NCI-H226 (cell line): ENCODE measurements at places on chromosomes 6 and 20.
A peak's percentile ranks its signal among the peaks of the same experiment; 100 is the strongest.

DNA sequence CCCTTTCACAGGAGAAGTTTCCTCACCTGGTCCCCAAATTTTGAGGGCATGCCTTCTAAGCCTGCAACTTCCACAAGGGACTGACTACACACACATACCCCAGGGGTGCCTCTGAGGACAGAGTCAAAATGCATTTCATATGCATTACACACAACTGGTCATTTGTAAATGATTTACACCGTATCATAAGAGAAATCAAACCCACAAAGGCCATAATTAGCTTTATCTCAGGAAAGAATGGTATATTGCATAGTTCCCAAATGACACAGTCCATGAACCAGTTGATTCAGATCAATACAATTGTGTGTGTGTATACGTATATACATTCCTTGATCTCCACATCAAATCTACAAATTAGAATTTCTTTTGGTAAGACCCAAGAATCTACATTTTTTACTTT is 203.3 kb upstream of the PRDM1 start:
- DNase-seq, result no peak

- DNase-seq, result peak; percentile 9
These were observed 538 bp upstream of the ZFP64 start for GRCh38 chr20:52191916-52192718.

DNA sequence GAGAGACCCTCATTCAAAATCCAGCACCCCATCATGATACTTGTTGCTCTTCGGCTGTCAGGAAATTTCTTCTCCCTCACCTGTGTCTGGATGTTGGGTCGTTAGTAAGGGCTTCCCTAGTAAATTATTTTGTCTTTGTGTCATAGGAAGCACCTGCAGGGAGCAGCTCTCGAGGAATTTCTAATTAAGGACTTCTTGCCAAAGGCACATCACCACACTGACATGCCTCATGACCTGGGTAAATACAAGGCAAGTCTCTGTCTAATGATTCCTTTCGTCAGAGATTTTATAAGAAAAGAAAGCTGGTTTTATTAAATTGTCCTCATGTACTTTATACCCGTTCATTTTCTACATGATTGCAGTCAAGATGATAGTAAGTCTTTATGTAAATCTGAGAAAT is at the start of gene NOX3:
NOX3 (minus strand) TSS at position 74 of the 400 bp plus-strand sequence; CDS start at position 35, 39 bp downstream.
- DNase-seq, result no peak

DNA sequence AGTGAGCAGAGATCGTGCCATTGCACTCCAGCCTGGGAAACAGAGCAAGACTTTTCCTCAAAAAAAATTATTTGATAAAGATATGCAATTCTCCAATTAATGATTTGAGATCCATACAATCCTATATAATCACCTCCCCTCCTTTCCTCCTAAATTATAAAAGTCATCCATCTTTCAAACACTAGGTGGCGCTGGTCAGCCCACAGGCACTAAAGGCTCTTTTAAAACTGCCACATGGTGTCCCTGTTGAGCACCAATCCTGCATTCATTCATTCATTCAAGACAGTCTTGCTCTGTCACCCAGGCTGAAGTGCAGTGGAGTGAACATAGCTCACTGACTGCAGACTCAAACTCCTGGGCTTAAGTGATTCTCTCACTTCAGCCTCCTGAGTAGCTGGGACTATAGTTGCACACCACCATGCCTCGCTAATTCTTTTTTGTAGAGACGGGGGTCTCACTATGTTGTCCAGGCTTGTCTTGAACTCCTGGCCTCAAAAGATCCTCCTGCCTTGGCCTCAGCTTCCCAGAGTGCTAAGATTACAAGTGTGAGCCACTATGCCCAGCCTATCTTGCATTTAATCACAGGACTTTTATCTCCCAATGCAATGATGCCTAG is 58.7 kb upstream of the SLC2A12 start:
- peak; percentile 23 for DNase-seq

DNA sequence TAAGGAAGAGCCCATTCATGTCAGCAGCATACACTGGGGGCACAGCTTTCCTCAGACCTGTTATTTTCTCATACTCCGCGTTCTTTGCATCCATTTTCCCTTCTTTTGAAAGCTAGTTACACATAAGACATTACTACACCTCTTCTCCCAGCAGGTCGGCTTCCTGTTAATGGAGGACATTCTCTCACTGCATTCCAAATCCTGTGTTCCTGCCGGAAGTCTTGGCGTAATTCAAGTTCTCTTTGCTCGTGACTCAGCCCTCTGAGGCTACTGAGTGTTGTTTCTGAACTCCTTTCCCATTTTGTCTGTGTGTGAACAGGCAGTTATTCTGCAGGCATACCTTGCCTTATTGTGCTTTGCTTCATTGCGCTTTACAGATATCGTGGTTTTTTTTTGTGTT is 97.5 kb upstream of the ZBTB24 start:
- no peak for DNase-seq

- no peak for DNase-seq
These were observed 76.0 kb upstream of the SHLD1 start for GRCh38 chr20:5674176-5674660.

- DNase-seq, result no peak
These were observed 744 bp downstream of the STAU1 start for GRCh38 chr20:49187330-49187850.

DNA sequence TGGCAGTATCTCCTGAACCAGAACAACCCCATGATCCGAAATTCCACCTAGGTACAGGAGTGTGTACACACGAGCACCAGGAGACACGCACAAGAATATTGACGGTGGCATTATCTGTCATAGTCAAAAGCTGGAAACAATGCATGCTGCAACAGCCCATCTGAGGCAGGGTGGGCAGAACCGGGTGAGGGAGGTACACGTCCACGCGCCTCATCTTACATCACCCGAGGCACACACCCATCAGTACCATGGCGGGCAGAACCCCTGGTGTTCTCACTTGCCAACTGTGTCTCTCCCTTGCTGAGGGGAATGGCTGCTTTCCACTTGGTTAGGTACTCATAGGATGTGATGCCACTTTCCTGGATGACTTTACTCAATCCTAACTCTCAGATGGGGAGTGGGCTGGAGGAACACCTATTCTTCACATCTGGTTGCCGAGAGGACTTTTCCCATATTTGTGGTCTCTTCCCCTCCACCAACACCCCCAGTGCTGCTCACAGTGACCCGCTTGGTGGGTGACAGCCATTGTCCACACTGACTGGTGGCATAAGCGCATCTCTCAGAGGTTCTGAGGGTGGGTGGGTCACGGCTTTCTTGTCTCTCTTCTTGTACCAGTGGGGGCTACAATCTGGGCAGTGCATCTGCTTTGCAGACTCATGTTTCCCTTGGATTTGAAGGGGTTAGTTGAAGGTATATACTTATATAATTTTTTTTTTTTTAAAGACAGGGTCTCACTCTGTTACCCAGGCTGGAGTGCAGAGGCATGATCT is 13.5 kb downstream of the PPP1R3G start:
- no peak for DNase-seq

DNA sequence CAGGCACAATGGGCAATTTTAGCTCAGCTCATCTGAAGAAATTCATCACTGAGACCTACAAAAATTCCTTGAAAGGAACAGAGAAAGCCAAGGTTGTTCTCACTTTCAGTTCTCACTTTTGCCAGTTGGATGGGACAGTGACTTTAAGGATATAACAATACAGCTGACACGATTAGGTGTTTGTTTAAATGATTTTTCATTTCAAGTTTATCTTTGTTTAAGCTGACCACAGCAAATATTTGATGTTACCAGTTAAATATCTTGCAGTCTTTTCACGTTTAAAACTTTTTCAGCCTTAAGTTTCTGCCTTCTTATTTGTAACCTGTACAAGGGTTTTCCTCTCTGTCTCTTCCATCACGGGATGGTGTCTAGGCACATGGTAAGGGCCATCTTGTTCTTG is 93.6 kb downstream of the PLCB1 start:
- DNase-seq, result no peak

GRCh38 chr6:8821981-8822381 is 386.6 kb upstream of the SLC35B3 start:
- DNase-seq, result peak; percentile 78

DNA sequence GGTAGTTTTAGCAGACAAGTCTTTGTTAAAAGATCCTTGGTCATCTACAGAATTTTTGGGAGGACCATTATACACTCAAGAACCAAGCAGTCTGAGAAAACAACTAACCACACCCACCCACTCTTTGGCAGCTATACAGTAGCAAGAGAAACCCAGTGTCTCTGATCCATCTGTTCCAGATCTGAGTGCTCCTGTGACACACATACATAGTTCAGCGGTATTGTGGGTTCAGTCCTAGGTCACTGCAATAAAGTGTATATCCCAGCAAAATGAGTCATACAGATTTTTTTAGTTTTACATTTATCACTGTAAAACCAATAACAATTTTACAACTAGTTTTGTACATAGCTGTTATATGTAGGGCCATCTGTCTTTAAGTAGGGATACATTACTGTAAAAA is 47.4 kb upstream of the PAK5 start:
- no peak for DNase-seq

DNA sequence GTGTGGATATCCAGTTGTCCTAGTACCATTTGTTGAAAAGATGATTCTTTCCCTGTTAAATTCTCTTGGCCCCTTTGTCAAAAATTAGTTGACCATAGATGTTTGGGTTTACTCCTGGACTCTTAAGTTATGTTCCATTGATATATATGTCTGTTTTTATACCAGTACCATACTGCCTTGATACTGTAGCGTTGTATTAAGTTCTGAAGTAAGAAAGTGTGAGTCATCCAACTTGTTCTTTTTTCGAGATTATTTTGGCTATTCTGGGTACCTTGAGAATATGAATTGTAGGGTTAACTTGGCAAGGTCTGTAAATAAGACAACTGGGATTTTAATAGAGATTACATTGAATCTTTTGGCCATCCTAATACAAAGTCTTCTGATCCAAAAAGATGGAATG is 26.5 kb downstream of the PANK2 start:
- no peak for DNase-seq

- DNase-seq, result peak; percentile 0
These were observed 11.8 kb upstream of the MAP1LC3A start for GRCh38 chr20:34546751-34547181.

- no peak for DNase-seq
These were observed 279.3 kb downstream of the HACE1 start for GRCh38 chr6:104580452-104580851.

DNA sequence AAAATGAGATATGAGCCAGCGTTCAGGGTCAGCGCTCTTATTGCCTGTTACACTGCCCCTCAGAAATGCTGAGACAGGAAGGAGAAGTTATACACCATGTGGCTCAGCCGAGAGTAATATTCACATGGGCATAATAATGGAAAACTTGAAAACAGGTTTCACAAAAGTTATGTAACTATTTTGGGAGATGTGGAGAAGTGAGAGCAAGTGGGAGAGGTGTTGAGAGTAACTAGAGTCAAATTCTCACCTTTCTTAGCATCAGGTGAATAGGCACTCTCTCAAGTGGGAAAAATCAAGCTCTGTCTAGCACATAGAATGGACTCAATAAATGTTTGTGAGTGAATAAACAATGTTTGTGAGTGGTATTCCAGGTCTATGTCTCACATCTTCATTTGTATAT is 94.5 kb downstream of the TBX18 start:
- DNase-seq, result no peak

DNA sequence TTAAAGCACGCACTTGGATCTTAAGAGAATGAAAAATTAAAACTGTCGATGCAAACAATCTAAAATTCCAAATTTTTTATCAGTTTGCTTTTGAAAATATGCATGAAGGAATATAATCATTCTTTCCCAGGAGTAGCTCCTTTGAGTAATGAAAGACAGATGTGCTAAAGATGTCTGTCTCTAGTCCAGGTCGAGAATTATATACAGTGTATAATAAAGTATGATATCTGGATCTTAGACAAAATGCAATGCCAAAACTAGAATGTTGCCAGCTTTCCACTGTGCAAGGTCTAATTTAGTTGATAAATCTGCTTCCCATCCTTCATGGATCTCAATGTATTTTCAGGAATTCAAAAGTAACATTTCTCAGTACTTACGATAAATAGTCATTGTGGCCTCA is 65.1 kb upstream of the ADGRG6 start:
- DNase-seq, result no peak

DNA sequence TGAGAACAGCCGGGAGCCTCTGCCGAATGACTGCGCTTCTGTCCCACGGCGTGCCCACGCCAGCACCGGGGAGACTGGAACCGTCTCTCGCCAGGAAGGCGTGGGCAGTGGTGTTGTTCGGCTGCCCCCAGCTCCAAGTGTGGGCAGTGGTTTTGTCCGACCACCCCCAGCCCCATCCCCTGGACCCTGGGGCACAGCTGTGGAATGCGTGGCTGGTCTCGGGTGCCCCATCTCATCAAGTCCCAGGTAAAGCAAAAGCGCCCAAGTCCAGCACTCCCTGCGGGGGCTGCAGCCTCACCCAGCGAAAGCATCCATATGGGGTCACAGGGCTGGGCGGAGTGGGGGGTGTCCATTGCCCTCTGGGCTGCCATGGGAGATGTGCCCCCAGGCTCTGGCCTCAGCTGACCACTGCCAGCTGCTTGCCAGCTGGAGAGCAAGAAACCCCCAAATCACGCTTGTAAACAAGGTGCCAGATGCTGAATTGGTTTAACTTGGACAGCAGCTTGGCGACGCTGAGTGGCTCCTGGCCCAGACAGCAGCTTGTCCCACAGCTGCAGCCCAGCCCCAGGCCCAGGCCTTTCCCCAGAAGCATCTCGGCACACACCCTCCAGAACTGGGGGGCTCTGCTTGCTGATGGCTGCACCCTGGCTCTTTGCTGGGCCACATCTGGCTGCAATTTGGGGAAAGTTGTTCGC is 4.5 kb downstream of the CABLES2 start:
- no peak for DNase-seq

DNA sequence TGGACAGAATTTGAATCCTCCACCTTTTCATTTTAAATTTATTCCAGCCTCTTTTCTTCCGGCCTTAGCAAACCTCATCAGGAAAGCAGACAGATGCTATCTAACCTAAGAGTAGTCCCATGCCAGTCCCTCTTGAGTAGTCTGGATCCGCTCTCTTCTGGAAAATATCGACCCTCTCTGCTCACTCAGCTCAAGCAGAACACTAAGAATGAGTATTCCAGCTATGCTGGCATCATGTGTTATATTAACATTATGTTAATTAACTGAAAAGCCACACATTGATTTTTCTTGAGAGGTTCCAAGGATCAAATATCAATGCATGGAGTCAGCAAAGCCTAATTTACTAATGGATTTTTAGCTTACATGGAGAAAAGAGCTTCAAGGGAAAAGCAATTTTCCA is 161.4 kb downstream of the ID4 start:
- DNase-seq, result no peak

DNA sequence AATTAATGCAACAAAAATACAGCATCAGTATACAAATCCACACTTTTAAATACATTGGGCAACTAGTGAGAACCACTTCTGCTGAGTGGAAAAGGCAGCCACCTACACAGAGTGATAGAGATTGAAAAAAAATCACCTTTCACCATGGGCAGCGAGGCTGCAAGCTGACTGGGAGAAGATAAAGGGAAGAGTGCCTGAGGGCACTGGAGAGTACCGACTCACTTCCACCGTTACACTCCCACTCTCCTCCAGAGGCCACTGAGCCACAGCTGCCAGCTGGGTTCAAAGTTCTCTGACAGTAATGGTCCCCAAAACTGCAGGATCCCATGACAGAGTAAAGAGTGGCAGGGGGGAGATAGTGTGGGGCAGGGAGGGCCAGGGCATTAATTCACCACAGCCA is 24.1 kb downstream of the PXT1 start:
- DNase-seq, result peak; percentile 74

GRCh38 chr6:97215157-97215769 is 67.8 kb downstream of the MMS22L start:
- peak; percentile 38 for DNase-seq
